ENCODE measurements at places on chromosomes 16 and 17.
A peak's percentile ranks its signal among the peaks of the same experiment; 100 is the strongest.

DNA sequence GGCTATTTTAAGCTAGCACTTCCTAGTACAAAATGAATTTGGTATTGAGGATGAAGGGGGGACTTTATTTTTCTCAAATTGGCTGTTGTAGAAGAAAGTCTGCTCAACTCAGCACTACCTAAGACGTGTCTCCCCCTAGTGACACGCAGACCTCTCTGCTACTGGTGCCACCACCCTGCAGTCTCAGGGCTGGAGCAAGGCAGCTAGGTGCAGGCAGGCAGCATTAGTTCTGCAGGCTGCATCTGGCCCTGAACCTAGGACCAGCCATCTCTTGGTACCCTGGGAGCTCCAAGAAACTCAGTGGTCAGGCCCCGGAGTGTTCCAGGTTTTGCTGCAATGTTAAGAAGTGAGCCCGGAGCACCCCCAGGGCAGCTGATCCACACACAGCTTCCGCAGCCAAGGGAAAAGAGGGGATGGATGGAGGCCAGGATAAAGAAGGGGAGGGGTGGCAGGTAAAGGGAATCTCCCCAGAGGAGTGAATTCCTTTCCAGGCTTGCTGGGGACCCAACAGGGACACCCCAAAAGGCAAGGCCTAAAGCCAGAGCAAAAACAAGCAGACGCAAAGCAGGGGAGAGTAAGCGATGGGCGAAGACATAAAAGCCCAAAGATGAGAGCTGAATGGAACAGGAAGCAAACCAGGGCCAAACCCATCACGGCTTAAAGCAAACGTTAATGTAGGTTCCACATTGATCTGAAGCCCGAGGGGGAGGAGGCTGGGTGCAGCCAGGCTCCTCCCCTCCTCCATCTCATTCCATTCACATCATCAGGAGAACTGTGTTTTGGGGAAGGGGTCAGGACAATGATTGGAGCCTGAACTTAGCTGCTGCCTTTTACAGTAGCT is 200.5 kb downstream of the ZFHX3 start:
- DNase-seq = peak; percentile 8

GRCh38 chr16:4324492-4325252 is 8.8 kb downstream of the GLIS2 start:
- no peak for DNase-seq

- no peak for DNase-seq
Measured at GRCh38 chr17:78345791-78346494, 13.9 kb downstream of the SOCS3 start.

- no peak for DNase-seq
Measured at GRCh38 chr16:2178321-2179106, 17.9 kb downstream of the CASKIN1 start.

DNA sequence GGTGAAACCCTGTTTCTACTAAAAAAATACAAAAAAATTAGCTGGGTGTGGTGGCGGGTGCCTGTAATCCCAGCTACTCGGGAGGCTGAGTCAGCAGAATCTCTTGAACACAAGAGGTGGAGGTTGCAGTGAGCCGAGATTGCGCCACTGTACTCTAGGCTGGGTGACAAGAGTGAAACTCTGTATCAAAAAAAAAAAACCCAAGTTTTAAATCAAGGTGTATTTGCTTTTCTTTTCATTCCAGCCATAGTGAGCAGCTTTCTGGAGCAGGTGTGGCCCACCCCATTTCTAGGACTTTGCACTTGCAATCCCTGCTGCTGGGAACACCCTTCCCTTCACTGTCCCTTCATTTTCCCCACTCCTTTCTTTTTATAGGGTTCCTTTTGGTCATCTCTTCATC is 28.8 kb downstream of the TMEM238L start:
- DNase-seq = no peak

GRCh38 chr17:73976676-73977521 is 226.6 kb upstream of the RPL38 start:
- no peak for DNase-seq

DNA sequence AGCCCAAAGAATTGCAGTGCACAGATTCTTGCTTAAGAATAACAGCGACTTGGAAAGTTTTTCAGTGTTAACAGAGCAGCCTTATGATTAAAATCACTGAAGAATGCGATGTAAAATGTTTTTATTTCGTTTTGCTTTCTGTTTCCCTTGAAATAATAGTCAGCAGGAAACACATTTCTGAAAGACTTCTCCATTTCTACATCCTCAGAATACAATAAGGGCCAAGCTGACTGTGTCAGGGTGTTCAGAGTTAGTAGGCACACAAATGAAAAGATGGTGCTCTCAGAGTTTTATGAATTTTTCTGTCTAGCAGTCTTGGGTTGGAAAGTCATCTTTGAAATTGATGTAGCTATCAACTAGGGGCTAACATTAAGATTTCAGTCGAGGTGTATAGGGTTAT is 582.9 kb upstream of the RBFOX1 start:
- DNase-seq = no peak

DNA sequence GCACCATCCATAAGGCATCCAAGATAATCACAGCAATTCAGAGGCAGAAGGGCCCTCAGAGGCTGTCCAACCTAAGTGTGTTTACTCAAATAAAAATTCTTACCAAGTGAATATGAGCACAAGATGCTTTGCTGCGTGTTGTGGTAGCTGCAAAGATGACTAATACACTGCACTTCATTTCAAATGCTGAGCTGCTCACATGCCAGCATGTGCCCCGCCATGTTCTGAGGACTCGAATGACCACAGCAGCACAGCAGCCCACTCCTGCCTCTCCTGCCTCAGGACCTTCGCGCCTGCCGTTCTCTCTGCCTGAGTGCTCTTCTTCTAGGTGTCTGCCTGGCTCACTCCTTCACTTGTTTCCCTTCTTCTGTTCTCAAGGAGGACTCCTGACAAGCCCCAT is 19.0 kb downstream of the PIK3R5 start:
- no peak for DNase-seq

- DNase-seq = no peak
Measured at GRCh38 chr16:2001456-2002355, 7.9 kb downstream of the ZNF598 start.

DNA sequence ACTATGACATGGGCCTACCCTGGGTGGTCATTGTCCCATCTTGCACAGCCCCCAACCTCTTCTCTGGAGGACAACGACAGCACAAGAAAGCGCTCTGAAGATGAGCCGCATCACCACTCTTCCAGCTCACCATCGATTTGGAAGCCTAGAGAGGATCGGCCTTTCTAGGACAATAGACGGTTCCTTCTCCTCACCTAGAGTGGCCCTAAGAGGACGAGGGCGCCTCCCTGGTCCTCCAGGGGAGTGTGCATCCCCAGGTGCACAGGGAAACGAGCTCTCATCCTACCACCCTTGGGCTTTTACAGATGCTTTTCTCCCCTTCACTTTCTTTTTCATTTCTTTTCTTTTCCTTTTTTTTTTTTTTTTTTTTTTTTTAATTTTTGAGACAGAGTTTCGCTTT is 20.3 kb upstream of the SLC52A1 start:
- no peak for DNase-seq

GRCh38 chr17:37060928-37061327 is 112.2 kb downstream of the AATF start:
- no peak for DNase-seq

- no peak for DNase-seq
Measured at GRCh38 chr16:11080327-11080967, 136.1 kb downstream of the CLEC16A start.

DNA sequence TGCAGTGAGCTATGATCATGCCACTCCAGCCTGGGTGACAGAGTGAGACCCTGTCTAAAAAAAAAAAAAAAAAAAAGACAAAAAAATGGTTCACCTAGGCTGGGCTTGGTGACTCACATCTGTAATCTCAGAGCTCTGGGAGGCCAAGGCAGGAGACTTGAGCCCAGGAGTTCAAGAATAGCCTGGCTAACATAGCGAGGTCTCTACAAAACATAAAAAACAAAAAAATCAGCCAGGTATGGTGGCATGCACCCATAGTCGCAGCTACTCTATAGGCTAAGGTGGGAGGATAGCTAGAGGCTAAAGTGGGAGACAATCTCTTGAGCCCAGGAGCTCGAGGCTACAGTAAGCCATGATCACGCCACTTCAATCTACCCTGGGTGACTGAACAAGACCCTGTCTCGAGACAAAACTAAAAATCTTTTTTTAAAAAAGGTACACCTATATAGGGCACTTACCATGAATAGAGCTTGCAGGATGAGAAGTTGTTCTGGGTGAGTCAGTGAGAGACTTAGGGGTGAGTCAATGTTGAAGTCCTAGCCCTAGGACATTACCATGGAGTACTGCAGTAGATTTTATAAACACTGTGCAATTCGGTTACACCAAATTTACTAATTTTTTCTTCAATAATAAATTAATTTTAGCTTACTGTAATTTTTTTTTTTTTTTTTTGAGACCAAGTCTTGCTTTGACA is 19.0 kb downstream of the USP32 start:
- no peak for DNase-seq

- DNase-seq = no peak
Measured at GRCh38 chr17:7081341-7082062, 1.5 kb upstream of the CLEC10A start.

DNA sequence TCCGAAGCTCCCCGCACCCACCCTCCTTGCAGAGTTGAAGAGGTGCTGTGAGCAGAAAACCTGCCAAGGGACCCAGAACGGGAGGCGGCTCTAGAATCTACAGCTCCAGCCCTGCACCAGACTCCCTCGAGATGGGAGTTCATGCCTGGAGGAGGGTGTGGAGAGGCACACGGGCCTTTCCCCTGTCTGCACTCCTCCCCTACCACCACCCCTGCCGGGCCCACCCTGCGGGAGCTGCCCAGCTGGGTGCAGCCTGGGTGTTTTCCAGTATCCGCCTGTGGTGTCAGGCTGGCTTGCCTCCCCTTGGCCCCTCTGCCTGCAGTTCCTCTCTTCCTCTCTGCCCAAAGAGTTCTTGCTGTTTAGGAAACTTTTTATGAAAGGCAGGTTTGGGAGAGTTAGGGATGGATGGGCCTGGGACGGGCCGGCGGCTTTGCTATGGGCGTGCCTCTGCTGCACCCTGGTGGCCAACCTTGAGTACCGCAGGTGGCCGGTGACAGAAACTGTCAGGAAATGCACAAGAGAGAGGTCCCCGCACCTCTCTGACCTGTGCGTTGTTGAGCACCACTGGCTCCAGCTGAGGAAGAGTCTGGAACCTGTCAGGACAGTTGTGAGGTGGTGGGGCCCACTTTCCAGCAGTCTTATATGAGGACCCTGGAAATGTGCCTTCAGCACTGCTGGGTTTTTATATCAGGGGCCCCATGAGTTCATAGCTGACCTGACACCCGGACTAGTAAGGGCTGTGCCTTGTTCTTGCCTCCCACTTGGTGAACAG is 354.1 kb downstream of the SEC14L1 start:
- peak; percentile 84 for DNase-seq

DNA sequence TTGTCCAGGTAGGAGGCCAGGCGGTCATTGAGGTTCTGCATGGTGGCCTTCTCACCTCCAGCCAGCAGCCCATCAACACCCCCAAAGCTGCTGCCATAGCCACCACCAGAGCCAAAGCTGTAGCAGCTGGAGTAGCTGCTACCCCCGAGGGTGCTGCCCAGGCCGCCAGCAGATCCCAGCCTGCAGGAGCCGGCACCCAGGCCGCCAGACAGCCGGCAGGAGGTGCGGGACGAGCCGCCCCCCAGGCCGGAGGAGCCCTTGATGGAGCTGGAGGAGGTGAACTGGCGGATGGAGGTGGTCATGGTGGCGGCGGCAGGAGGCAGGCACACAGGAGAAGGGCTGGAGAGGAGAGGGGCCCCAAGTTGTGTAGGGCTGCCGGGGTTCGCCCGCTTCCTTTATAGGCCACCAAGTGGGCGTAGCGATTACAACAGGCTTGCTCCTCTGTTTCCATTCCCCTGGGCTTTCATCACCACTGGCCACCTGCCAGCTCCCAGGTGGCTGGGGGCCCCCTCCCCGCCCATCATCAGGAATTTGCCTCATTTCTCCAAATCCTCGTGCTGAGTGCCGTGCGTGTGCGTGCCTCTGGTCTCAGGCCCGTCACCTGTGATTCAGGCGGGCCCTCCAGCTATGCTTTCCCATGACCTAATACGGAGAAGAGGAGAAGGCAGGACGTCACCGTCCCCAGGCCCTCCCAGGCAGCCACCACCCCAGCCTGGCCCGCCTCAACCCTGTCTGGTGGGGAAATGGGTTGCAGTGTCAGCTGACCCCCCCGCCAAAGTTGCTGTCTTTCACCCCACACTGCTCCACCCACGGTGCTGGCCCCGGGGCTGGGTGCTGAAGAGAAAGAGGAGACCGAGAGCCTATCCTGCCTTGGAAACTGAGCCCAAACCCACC is at the start of gene KRT17:
Gene KRT17 (minus strand): TSS at position 368 of the 894 bp plus-strand sequence. CDS start 66 bp downstream, at position 302.
- no peak for DNase-seq

Data from GM18507 (cell line).